ENCODE measurements at places on chromosomes 11 and 22.

DNA sequence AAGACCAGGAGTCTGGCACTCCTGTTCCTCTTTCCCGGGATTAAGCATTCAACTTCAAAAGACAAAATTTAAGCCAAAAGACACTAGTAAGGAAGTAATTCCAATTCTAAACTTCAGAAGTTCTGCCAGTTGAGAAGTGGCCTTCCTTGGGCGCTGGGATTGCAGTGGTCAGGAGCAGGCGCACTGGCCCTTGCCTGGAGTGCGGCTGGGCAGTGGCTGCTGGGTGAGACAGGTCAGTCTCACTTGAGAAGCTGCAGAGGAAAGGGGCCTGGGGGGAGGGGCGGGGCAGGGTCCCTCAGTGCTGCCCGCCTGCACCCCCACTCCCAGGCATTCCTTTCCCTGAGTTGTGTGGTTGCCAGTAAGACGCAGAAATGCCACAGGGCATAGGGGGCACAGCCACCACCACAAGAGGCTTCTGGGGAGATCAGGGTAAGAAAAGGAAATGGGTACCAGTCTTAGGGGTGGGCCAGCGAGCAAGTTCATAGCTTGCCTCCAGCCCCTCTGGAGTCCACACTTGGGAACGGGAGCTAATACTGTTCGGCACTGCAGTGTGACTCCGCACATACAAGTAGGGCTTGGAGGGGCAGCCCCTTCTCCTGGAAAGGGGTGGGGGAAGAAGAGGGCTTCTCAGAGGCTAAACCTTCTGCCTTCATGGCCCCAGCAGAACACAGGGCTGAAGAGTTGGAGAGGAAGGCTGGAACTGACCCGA is 5.5 kb downstream of the MRPL49 start:
- no peak for DNase-seq

DNA sequence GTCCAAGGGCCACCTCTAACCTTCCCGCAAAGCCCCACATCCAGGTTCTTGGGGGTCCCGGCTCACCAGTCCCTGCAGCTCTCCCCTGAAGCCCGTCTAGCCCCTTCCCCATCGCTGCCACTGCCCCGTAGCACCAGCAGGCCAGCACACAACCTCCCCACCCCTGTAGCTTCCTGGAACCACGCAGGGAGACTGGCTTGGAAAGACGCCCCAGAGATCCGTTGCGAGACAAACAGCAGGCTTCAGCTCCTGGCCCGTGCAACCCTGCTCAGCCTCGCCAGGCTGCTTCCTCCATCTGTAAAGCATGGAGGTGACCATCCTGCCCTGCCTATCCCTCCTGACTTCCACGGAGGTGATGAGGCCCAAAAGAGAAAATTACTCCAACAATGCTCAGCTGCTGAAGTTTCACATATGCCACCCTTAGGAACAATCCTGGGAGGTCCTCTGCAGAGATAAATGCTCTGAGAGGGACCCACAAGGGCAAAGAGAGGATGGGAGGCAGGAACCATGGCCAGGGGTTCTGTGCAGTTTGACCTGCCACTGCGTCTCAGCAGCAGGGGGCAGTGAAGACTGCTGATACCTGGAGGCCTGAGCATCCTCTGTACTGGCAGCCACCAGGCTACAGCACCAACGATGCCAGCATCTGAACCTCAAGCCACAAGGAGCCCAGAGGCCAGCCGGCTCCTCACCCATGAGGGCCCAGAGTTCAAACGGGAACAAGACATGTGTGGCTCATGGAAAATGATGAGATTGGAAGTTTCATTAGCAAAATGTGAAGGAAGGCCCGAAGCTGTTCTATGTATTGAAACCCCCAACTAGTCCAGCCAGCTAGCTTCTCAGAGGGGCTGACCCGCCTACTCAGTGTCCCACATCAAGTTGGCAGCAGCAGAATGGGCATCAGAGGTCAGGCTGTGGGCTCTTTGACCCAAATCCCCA is 16.1 kb downstream of the DGCR2 start:
- DNase-seq, result no peak

GRCh38 chr11:118625976-118626375 is 18.6 kb downstream of the PHLDB1 start:
- DNase-seq, result peak; percentile 85

GRCh38 chr11:56911312-56911711 is 77.4 kb upstream of the OR5AK2 start:
- no peak for DNase-seq

GRCh38 chr22:38109371-38110001 is 998 bp downstream of the BAIAP2L2 start:
- DNase-seq, result no peak

GRCh38 chr11:117815262-117815803 is 9.2 kb downstream of the FXYD2 start:
- no peak for DNase-seq

DNA sequence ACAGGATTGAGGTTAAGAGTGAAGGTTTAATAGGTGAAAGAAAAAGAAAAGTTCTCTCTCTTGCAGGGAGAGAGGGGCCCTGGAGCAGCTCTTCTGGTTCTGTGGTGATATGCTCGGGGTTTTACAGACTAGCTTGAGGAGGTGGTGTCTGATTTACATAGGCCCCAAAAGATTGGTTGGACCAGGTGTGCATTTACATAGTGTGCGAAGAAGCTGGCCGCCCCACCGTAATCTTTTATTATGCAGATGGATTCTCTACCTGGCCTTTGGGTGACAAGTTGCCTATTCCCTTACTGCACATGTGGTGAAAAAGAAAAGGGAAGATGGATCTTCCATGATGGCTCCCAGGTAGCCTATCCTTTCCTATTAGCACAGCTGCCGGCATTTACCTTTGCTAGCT is 219.9 kb upstream of the GRIA4 start:
- no peak for DNase-seq

- DNase-seq, result no peak
Measured at GRCh38 chr22:22941831-22942510, 54.4 kb downstream of the IGLL5 start.

DNA sequence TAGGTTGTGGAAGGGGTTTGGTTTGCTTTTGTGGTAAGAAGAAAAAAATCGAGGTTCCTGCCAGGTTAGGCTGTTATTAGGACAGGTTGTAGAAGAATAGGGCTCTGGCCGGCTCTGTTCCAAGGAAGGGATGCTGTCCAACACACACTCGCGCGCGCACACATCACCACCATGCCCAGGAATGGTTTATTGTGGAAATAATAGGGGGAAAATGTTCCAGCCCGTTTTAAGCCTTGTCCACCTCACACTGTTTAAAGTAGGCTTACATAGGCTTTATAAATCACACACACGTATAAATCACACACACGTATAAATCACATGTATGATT is 1.2 kb upstream of the ARHGAP20 start:
- DNase-seq, result no peak

- DNase-seq, result peak; percentile 8
Measured at GRCh38 chr22:26461188-26461810, 22.3 kb downstream of the HPS4 start.

- DNase-seq, result no peak
Measured at GRCh38 chr22:26822313-26822712, 164.9 kb downstream of the MIAT start.

GRCh38 chr11:22703040-22703439 is 36.6 kb downstream of the GAS2 start:
- peak; percentile 19 for DNase-seq

GRCh38 chr22:39230261-39231196 is 14.3 kb downstream of the PDGFB start:
- no peak for DNase-seq

DNA sequence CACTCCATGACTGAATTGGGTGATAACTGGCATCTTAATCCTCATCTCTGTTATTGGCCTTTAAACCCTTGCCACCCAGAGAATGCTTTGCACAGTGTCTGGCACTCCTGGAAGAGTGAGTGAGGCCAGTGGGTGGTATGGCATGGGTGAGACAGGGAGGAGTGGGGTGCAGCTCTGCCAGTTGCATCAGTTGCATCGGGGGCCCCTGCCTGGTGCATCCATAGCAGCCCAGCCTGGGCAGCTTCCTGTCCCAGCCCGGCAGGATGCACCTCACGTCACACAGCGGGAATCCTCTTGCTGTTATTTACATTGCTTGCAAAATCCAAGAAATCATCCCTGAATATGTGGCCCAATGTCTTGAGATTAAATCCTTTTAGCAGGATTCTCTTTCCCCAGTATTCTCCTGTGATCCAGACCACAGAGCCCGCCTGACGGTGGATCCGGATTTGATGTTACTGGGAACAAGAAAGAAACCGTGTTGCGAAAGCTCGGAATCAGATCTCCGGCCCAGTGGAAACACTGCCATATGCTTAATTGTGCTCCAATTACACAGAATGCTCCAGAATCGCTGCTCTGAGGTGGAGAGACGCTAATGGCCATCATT is 37.6 kb upstream of the MN1 start:
- no peak for DNase-seq

- DNase-seq, result no peak
Measured at GRCh38 chr11:19935507-19935906, 222.9 kb downstream of the NAV2 start.

DNA sequence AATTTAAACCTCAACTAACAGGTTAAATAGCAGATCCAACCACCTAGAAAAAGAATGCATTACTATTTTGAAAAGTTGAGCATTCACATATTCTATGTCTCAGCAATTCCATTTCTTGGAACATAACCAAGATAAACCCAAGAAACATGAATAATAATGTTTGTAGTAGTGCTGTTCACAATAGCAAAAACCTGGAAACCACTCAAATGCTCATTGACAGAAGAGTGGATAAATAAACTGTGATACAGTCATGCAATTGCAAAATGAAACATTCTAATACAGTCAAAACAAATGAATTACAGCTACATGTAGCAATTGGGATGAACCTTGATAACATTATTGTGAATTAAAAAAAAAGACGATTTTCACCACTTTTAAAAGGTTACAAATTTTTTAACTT is 162.8 kb upstream of the TMEM45B start:
- no peak for DNase-seq

DNA sequence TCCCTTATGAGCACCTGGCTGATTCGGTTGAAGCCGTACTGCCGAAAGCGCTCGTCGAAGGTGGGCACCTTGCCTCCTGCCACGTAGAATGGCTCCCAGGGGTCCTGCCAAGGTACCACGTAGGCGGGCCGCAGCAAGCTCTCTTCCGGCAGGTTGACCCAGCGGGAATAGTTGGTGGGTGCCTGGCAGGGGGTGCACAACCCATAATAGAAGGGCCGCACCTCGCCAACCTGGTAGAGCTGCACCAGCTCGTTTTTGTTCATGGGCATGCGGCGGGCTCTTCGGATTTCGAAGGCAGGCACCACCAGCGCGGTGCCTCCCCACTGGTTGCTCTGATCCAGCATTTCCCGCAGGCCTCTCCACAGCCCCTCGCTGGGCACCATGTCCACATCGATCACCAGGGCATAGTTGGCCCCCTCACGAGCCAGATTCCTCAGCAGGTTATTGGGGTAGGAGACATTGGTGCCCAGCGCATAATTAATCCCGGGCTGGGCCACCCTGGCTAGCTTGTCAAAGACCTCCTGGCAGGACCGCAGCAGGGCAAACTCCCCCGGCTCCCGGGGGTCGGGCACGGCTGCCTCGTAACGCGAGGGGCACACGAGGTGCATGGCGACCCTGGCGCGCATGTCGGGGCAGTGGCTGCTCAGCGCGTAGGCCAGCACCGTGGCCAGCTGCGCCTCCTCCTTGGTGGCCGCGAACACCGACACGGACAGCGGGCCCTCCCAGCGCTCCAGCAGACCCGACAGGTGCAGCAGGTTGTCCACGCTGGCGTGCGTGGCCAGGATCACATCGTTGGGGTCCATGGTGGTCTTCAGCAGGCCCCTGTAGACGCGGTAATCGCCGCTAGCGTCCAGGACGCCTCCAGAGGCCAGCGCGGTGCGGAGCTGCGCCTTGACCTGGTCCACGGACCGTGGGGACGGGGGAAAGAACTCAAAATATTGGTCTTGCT is 679 bp downstream of the B4GAT1 start:
- DNase-seq, result peak; percentile 44

- DNase-seq, result no peak
Measured at GRCh38 chr22:26552466-26552865, 37.5 kb downstream of the TPST2 start.

GRCh38 chr22:19674929-19675253 is 39.4 kb upstream of the SEPTIN5 start:
- no peak for DNase-seq
